ENCODE measurements at places on chromosomes 6 and 20.

GRCh38 chr6:96301781-96302180, 219.8 kb upstream of the UFL1 start:
- DNase-seq, result no peak

DNA sequence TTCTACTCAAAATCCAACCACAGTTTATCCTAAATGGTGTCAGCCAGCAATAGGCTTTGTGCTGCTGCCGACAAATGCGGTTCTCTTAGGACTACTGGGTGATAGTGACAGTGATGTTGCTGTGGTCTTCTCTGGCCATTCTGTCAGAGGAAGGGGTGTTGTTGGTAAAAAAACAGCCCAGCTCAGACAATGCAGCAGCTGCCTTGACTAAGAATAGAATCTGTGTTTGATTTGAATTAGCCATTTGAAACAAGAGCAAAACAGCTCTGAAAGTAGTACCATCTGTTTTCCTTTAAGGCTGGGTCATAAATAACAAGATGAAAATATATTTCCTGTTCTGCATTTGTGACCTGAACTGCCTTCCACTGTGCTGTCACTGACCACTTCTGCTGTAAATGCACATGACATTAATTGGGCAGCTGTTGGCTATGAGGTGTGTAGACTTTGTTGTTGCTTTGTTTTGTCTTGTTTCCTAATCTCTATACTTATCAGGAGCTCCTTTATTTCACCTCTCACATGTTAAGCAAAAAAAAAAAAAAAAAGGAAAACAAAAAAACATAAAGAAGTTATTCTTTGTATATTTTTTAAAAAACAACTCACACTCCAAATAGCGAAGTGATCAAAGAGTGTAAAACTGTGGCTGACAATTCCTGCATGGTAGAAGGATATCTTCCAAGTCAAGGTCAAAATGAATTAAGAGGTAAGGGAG, 497.8 kb upstream of the ARID1B start:
- DNase-seq, result no peak

GRCh38 chr6:12081771-12082170, 69.7 kb downstream of the HIVEP1 start:
- no peak for DNase-seq

DNA sequence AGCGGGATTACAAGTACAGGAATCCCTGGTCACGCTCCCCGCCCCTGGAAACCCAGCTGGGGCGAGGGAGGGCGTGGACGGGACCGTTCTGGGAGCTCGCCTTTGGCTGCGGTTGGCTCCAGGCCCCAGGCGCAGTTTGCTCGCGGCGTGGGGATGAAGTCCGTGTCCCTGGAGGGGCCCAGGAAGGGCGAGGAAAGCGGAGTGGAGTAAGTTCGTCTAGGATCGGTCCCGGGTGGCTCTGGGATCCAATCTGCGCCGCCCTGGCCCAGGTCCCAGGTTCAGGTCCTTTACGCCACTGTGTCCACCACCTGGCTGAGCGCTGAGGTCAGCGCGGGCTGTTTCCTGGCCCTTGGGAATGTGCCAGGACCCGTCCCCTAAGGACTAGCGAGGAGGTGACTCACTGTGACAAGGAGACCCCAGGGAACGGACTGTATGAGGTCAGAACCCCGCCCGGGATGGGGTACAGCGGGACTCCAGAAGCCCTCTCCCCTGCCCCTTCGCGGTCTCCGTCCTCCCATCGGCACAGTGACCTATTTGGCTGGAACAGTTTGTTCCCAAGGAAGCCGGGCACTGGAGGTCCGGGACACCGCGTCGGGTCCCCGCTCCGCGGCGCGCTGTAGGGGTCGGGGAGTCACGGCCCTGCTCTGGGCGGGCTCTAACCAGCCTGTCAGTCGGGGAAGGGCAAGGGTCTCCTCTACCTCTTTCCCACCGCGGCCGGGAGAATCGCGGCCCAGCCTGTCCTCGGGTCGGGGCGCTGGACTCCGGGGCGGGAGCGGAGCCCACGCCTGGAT, 724 bp downstream of the CDKN1A start:
- no peak for DNase-seq

DNA sequence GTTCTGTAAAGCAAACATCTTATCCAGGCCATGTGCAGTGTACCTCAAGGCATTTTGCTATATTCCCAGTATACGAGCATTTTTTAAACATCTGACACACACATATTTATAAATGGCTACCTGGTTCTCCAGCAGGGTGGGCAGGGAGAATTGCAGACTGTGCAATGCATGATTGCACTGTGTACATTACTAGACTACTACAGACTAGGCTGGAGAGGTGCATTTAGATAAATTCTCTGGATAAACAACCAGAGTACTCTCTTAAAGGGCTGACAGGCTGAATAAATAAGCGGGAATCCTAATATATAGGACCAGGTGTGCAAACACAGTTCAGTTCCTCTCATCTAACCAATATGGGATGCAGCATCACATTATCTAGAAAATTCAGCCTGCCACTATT, 428.3 kb upstream of the ARID1B start:
- no peak for DNase-seq

GRCh38 chr6:42320762-42321161, 103.1 kb upstream of the MRPS10 start:
- DNase-seq, result no peak

GRCh38 chr6:53244958-53245357, 96.3 kb upstream of the GCM1 start:
- DNase-seq, result peak; percentile 41

DNA sequence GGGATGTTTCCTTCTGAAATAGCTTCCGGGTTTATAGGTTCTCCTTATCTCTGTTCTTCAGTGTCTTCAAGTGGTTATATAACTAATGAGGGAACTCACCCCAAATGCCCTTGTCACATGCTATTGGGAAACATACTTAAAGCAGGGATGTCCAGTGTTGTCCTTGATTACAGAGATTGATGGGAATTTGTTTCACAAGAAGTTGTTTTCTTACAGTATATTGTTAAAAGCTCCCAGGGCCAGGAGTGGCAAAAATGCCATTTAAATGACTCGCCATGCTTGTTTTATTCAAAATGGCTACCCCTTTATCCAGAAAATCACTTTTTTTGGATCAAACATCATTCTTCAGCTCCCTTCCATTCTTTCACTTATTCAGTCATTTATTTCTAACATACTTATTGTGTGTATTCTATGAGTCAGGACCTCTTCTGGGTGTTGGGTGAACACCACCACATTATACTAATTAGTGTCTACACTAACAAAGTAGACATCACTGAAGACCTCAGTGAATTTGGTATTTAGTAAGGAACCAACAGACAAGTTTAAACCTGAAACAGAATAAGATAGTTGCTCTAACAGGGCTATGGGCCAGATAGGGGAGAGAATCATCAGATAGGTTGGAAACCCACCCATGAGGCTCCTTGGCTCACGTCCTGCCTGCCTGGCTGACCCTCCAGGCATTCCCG, 791.1 kb downstream of the MAFB start:
- no peak for DNase-seq

DNA sequence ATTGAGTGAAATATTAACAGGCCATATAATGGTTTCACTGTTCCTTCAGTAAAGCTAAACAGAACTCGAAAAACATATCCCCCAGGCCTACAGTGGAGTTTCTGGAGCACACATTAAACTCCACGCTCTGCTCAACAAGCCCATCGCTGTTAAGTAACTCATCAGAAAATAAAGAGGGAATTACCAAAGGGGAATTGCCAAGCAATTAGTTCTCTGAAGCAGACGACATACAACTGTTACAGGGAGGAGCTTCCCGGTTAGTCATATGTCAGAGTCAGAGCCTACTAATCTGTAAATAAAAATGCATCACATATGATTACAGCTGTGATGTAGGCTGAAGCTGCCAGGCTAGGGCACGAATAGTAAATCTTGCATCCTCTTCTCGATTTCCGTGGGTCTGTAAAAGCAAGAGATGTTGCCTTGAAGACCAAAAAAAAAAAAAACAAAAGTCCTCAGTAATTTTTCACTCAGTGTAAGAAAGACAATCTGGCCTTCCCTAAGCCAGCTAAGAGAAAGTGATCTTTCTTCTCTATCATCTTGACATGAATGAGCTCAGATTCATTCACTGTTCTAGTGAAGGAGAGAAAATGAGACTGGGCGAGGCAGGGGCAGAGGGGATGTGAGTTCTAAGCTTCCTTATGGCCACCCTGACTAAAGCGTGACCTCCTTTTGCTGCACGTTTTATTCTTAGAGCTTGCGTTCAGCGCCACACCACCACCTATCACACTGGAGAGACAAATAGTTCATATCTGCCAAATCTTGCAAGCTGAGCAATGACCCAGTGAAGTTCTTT, 13.8 kb downstream of the ATXN1 start:
- DNase-seq, result no peak

GRCh38 chr20:15077733-15078250, 740.4 kb upstream of the FLRT3 start:
- no peak for DNase-seq

DNA sequence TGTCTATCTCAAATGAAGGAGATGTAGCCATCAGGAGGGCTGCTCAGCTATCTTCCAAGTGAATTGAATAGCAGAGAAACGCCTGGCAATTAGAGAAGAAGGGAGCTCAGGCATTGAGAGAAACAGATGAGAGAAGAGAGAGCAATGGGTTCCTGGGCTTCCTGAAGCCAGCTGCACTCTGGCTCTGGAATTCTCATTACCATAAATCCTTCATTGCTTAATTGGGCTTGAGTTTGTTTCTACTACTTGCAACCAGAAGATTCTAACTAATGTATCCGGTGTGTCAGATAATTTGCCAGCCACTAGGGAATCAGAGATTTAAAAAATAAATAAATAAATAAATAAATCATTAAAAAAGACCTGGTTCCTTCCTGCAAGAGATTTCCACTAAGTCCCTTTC, 25.0 kb upstream of the CDKAL1 start:
- no peak for DNase-seq

DNA sequence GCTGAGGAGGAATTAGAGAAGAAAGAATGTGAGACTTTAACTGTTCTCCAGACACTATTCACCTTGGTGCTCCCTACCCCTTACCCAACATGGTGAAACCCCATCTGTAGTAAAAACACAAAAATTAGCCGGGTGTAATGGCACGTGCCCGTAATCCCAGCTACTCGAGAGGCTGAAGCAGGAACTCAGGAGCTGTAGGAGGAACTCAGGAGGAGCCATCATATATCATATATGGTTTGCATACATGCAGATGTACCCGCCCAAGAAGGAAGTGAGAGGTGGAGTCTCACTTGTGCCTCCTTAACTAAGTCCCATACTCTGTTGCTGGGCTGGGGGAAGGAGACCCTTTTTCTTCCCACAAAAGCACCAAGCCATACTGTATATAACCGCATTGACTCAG, 35.5 kb upstream of the ME1 start:
- no peak for DNase-seq

- DNase-seq, result no peak
Measured at GRCh38 chr20:50993876-50994275, 29.0 kb downstream of the KCNG1 start.

GRCh38 chr6:6616656-6617055, 28.1 kb downstream of the LY86 start:
- DNase-seq, result peak; percentile 13

DNA sequence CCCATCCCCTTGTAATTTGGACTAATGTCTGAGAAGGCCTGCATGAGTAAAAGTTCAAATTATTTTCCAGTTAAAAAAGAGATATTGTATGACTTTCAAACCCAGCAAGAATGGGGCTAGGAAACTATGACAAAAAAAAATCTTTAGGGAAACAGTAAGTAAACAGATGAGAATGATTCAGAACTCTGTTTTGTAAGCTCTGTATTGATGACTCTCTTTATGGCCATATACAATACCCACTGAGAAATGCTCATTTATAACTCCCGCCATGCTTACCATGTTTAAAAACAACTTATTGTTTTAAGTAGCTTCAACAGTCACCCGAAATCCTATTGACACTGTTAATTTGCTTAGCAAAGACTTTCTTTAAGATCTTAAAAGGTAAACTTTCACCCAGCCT, 17.2 kb upstream of the PCK1 start:
- no peak for DNase-seq

GRCh38 chr20:59006864-59007664, at the start of gene CTSZ:
Gene CTSZ (minus strand): TSS chr20:59007254. CDS start chr20:59007128, 126 bp downstream.
- peak; percentile 85 for DNase-seq

GRCh38 chr20:4111440-4112411, 96.4 kb upstream of the RNF24 start:
- no peak for DNase-seq

DNA sequence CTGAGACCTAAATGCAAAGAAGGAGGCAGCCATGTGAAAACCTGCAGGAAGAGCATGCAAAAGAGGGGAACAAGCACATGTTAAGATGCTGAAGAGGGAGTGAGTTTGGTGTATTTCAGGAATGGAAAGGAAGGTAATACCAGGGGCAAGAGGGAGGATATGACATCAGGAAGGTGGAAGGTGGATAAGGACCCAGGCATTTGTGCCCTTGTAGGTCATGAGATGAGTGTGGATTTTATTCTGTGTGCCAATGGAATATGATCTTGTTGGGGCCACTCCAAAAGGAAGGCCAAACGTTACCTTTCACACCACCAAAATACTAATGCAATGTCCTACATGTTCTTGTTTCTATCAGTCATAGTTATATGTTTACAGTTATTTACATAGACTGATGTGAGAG, 17.2 kb upstream of the DOK5 start:
- DNase-seq, result no peak

DNA sequence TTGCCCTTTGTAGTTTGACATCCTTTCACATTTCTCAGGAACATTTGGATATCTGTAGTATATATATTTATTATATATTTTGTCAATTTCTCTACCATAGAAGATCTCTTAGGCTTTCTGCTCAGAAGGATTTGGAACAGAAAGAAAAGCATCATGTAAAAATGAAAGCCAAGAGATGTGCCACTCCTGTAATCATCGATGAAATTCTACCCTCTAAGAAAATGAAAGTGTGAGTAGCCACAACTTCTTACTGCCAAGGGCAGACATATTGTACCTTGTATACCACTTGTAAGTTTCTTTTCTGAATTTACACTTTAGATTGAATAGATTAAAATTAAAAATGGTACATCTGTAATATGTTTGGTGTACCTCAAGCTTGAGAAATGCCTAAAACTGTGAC, 31.2 kb downstream of the TPX2 start:
- DNase-seq, result no peak

- peak; percentile 83 for DNase-seq
Measured at GRCh38 chr6:11277275-11278206, 45.1 kb upstream of the NEDD9 start.

DNA sequence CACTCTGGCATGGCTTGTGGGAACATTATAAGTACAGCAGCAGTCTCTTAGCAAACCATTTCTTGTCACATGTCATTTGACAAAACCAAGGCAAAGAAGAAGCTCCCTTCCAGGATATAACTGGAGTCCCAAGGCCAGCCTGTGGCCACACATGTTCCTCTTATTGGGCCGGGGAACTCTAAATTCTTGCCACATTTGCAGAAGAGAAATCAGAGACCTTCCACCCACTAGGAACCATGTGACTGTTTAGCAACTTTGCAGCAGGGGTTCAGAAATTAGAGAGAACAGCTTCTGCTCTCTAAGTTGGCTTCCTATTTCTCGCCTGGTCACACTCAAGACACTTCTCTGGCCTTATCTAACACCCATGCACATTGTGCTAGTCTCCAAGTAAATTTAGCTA, 20.4 kb upstream of the MEP1A start:
- peak; percentile 9 for DNase-seq

DNA sequence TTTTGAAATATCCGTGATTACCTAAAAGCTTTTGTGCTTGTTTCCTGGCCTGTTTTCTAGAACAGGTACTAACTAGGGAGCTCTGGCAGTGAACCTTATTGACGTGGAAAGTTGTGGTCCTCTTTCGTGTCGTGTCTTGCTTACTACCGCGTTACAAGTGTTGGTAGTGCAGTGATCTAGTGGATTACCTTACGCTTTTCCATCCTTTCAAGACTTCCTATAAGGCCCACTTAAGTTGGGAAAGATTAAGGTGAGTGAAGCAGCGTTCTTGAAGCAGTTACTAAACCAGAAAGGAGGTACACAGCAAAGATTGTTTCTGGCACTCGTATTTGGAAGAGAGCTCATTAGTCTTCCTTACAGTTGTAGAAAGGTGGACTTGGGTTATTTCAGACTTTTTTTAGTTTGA, 1.9 kb downstream of the PNRC1 start:
- DNase-seq, result peak; percentile 29

Measured in GM13976 (cell line).